COLO829 (cell line): ENCODE measurements at places on chromosomes 4 and X.

GRCh38 chr4:114558446-114559020, 40.1 kb upstream of the UGT8 start:
- no peak for DNase-seq

DNA sequence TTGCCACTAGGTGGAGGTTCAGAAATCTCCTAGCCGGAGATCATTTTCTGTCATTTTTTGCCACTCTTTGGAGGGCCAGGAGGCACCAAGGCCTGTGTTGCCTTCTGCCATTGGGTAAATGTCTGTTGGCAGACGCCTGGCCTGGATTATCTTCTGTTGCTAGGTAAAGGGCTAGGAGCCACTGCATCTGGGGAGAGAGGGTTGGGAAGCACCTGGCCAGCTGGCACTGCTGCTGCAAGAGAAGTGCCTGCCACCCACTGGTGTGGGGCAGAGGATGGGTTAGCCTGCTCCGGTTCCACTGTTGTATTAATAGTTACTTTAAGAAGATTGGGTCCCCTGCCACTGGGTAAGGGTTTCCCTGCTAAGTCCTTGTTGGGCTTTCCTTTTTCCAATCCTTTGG, 58.1 kb downstream of the AWAT2 start:
- DNase-seq: no peak

DNA sequence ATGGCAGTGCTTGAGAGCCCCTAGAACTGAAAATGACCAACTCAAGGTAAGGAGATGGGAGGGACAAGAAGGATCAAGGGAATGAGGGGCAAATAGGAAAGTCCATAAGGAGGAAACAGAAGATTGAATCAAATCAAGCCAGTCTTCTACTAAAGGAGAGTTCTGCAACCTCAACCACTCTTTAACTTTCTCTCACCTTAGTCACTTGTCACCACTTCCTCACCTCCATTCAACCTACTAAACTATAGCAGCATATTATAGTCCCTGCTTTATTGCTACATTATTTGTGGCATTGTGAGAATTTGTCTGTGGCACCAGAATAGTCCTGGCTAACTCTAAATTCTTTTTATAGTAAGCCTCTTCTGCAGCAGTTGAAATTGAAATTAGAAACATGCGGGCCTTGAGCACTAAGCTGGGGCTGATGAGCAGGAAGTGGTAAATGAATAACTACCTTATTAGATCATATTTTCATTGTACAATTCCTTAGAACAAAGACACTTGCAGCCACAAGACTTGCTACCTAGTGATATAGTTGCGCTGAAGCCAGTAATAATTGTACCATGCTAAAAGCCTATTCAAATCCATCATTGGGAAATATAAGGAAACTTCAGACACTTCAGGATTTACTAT, 336.9 kb downstream of the ZNF674 start:
- no peak for DNase-seq

DNA sequence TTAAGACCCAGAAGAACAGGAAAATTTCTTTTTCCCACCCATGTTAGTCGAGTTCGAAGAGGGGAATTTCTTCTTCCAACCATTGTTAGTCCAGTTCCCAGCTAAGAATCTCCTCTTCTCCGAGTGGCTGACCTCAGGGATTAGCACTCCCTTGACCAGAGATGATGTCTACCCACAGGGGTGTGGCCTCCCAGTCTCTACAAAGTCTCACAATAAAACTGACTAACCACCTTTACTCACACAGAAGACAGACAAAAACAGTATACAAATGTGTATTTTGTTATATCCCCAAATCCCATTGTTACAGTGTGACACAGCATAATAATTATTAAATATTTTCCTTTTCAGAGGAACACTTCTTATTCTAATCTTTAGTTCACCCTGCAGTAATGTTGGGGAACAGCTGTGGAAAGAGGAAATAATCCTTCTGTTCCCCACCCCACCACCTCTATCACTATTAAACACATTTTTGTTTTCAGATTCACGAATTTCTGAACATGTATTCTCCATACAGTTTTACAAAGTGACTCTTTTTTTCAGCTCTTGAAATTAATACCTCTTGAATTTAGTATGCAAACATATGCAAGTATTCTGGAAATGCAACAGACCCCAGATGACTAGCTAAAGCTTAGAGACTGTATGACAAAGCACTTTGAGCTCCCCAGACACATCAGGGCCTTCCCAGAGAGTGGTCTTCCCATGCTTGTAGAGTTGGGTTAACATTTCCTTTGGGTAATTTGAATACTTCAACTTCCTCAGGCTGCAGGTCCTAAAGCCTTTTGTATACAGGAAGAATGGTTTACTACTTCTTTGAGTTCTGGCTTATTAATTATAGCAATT, 62.5 kb upstream of the NFKB1 start:
- no peak for DNase-seq

DNA sequence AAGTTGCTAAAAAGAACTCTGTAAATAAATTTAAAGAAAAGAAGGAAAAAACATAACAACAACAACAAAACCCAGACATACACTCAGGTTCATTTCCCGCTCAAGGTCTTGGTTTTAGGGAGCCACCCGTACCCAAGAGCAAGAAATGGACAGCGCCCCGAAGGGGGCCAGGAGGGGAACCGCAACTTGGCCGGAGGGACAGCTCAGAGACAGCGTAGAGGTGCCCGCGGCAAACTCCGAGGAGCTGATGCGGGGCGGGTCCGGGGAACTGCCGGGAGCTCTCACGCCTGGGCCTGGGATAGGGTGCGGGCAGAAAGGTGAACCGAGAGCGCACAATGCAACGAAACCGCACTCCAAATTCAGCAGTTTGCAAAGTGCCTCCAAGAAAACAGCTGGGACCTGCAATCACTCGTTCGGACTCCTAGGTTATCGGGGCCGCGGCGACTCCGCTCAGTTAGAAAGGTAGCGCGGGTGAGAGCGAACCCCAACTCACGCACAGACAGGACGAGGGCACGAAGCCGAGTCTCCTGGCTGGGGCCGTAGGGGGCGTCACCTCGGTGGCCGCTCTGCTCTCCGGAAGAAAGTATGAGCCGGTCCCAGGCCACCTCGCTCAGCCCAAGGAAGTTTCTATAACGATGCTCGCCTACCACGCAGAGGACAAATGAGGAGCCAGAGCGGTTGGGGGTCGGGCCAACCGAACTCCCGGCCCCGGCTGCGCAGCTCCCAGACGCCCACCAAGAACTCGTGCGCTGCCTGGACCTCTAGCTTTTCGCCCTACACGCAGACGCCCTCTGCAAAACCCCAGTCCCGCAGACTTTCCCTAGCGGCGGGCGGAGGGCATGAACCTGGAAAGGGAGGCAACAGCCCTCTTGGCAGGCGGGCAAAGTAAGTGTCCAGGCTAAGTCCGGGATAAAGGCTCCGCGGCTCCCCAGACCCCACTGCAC, 1.4 kb downstream of the NDNF start:
- no peak for DNase-seq

DNA sequence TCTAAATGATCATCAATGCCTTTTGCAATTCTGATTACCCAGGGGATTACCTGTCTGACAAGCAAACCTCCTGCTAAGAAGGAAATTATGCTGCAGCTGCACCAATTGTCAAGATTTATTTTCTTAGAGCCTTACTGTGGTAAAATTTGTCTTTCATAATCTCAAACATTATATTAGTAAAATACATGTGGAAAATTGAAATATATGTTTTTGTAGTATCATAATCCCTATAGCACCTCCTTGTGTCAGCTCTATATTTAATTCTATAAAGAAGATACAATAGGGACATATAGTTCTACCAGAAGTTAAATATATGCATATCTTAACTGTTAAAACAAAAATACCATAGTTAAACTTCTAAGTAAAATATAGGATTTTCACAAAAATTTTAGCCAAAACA, 655.6 kb upstream of the PCDH10 start:
- no peak for DNase-seq

DNA sequence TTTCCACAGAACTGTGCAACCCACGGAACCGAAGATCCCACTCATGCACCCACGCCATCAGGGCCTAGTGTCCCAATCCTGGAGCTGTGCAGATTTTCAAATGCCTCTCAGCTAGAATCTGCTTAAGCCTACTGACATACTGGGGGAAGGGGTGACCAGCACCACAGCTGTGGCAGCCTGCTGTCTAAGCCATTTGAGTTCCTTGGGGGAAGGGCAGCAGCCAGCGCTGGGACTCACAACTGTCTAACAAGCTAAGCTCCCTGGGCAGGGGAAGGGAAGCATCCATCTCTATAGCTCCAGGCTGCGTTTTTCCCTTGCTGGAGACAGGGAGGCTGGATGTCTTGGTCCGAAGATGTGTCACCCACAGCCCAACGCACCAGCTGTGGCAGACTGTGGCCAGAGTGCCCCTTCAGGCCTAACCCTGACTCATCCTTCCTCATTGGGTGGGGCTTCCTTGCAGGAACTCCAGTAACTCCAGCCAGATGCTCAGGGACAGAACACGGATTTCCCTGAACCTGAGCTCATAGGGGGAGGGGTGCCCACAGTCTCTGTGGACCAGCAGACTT, 194.8 kb downstream of the CHRDL1 start:
- no peak for DNase-seq

- no peak for DNase-seq
Measured at GRCh38 chrX:125646195-125646594, 326.5 kb downstream of the TEX13C start.

GRCh38 chr4:40736910-40737309, 12.8 kb upstream of the NSUN7 start:
- no peak for DNase-seq

DNA sequence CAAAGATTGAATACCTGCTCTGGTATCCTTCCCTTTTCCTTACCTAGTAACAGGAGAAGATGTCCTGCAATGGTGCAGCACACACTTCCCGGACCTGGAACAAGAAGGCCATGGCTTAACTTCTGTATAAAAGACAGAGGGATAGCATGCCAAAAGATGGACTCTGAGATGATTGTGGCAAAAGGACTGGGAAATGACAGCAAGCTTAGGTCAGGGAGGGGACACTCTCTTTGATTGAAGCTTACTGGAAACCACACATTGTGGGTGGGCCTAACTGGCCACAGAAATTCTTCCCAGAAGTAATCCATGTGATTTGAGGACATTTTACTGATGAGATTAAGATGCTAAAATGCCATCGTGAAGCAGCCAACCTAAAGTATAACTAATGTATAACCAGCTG, 71.0 kb upstream of the OTUD4 start:
- no peak for DNase-seq

DNA sequence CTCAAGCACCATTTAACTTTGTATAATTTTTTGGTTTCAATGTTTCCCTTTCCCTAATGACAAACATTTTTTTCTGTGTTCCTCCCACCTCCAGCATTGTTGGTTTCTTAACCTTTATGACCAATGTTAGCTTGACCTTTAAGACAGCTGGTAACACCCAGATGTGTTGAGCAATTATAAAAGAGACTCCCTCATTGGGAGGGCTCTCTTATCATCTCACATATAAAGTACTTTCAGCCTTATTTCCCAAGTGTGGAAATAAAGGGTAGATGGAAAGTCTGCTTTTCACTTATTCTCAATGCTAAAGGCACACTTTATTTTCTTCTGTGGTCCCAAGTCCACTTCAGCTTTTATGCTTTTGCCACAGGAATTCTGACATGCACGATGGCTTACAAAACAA, 1420.4 kb downstream of the RAPGEF2 start:
- no peak for DNase-seq

GRCh38 chrX:122046226-122046625, 998.8 kb downstream of the GLUD2 start:
- DNase-seq: no peak

DNA sequence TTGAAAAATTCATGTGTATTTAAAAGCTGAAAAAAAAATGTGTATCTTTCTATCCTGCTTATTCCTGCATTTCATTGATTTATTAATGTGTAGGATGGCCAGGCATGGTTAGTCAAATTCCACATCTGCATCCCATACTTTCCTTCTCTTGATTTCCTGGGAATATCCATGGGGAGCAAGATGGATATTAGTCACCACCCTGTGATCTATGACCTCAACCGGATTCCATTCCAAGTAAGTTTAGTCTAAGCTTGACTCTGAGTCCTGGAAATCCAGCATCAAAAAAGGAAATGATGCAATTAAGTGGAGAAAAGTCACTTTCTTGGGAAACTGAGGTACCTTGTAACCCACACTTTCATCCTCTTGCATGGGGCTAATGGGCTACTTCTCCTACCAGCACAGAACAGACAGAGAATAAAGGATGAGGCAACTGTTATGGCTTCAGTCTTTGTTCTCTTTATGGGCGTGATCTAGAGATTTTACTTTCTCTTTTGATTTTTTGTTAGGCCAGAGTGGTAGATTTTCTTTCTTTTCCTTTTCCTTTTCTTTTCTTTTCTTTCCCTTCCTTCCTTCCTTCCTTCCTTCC, 17.1 kb upstream of the BEX4 start:
- no peak for DNase-seq

DNA sequence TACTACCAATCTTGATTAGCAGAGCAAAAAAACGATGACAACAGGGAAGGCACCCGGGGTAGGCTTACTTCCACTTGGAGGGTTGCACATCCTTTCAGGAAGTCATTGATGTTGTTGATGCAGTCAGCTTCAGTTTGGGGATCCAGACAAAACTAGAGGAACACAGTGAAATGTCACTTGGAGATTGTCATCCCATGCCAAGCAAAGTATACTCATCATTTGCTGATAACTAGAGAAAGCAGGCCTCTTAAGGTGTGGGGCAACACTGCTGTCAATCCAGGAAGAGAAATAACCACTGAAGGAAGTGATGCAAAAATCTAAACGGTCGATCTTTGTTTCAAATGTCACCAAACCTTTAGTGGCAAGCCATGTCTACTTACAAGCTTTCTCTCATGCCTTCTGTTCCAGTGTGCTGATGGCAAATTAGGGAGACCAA, 1.4 kb downstream of the ARHGEF6 start:
- DNase-seq: no peak

DNA sequence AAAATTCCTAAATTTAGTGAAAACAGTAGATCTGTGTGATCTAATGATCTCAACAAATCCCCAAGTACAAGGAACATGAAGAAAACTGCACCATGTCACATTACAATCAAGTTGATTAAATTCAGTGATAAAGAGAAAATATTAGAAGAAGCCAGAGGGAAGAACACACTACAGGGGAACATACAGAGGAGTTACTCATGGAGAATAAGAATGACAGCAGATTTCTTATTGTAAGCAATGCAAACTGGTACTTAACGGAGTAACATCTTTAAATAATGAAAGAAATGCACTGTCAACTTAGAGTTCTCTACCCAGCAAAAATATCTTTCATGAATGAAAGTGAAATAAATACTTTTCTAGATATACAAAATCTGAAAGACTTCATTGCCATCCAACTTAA, 21.1 kb downstream of the TLL1 start:
- DNase-seq: no peak
